CD4-positive, alpha-beta T cell treated with Interleukin-15 for 4 hours (primary cell): ENCODE measurements at places on chromosomes 5 and 9.

DNA sequence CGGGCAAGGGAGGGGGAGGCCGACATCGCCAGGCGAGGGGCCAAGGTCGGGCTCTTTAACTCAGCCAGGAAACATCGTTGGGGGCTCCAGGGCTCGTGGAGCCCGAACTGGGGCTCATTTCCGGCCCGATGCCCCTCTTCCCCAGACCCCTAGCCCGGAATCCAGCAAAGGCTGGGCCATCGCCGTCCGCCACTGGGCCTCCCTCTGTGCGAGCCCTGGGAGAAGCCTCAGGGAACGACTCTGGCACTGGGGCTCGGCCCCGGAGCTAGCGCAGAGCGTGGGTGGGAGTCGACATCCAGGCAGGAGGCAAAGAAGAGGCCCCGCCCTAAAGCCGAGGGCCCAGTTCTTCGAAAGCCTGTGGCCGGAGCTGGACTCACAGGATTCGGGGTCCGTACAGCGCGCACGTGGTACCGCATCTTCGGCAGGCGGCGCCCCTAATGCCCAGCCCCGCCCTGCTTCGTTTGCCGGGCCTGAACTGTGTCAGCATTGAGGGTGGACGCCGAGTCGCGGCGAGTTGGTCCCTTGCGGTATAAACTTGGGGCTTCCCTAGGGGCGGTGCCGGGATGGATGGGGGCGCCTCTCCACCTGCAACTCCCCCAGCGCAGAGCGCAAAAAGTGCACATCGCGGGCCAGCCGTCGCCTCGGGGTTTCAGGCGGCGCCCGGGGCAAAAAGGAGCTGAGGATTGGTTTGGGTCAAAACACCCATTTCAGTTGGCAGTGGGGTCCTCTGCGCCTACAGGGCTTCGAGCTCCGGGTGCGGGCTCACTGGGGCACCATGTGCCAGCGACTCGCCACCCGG, 3.6 kb upstream of the PAX5 start:
- no peak for DNase-seq

DNA sequence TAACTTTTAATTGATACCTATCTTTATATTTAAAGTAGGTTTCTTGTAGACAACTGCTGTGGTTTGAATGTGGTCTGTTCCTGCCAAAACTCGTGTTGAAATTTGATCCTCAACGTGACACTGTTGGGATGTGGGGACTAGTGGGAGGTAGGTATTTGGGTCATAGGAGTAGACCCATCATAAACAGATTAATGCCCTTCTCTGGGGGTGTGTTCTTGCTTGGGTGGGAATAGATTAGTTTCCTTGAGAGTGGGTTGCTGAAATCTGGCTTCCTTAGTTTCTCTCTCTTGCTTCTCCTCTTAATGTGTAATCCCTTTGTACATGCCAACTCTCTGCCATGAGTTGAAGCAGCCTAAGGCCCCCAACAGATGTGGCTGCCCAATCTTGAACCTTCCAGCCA, 34.6 kb upstream of the IPPK start:
- no peak for DNase-seq

- no peak for DNase-seq
These were observed 201.1 kb downstream of the SEMA5A start for GRCh38 chr5:9344751-9345240.

GRCh38 chr9:37908698-37909186, 4.8 kb upstream of the SLC25A51 start:
- no peak for DNase-seq

- DNase-seq, result no peak
These were observed 59.7 kb downstream of the PRELID2 start for GRCh38 chr5:145775411-145775810.

DNA sequence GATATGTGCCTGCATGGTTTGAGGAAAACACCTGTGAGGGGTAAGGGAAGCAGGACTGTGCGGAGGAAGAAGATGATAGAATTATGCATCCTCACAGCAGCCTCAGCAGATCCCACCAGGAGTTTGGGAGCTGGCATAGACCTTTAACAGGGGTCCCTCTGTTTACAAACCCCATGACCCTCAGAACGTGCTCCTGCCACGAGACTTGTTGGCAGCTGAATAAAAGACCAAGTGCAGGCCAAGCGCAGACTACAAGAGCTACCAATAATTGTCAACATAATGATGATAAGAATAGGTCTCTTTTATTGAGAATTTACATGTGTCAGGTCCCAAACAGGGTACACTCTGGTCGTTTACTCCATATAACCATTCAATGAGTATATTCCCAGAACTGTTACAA, 236.0 kb downstream of the MED10 start:
- DNase-seq, result no peak
